ENCODE measurements at places on chromosomes 7 and 10.

- DNase-seq, result no peak
Measured at GRCh38 chr7:1484569-1484968, 19.6 kb downstream of the INTS1 start.

DNA sequence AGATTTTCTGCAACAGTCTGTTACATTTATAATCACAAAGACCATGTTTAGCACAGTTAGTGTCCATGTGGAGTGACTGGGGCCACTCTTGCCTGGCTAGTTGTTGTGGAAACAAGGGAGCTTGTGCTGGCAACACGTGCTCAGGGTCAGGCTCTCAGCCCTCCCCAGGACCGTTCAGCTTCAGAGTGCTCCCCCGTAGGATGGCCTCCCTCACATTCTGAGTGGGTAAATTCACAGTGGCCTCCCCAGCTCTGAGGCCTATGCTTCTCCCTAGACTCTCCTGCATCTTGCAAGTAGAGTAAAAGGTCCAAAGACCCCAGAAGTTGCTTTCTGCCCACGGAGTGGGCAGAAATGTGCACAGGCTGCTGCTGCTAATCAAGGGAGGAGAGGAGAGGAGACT is 122.3 kb downstream of the ADCY1 start:
- no peak for DNase-seq

GRCh38 chr10:78310481-78311080 is 276.9 kb downstream of the RPS24 start:
- no peak for DNase-seq

GRCh38 chr10:51815723-51816122 is 116.3 kb upstream of the CSTF2T start:
- DNase-seq, result no peak

GRCh38 chr7:42426163-42426562 is 189.2 kb upstream of the GLI3 start:
- DNase-seq, result no peak

DNA sequence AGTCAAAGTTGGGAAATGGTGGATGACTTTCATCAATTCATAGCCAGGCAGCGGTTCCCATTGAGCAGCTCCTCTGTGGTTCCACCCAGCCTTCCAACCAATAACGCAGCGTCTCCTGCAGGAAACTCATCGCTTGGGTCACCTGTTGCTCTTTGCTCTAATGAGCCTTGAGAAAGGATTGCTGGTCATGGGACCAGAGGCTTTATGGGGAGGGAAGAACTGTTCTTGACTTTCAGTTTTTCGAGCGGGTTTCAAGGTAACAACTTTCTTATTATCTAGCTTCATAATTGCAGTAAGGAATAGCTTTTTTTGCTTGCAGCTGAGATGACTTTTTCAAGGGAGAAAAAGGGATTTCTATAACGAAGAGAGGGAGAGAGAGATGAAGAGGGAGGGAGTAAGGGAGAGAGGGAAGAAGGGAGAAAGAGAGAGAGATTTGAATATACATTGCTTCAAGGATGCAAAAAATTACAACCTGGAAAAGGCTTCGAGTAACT is 405 bp upstream of the ENTPD1 start:
- no peak for DNase-seq

DNA sequence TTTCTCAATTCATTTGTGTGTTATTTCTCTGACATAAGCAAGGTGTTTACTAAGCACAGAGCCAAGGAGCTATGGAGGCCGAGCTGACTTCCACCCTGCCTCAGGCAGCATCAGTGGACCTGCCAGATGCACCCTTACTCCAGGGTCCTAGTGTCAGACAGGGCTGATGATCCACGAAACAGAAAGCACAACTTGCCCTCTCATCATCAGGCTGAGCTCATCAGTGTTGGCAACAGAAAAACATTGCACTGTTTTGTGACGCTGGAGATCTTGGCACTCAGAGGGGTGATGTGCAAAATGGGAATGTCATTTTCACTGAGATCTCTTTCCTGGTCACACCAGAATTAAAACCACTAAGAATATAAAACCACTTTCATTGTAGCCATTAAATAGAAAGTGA is 201.8 kb downstream of the GLI3 start:
- no peak for DNase-seq

DNA sequence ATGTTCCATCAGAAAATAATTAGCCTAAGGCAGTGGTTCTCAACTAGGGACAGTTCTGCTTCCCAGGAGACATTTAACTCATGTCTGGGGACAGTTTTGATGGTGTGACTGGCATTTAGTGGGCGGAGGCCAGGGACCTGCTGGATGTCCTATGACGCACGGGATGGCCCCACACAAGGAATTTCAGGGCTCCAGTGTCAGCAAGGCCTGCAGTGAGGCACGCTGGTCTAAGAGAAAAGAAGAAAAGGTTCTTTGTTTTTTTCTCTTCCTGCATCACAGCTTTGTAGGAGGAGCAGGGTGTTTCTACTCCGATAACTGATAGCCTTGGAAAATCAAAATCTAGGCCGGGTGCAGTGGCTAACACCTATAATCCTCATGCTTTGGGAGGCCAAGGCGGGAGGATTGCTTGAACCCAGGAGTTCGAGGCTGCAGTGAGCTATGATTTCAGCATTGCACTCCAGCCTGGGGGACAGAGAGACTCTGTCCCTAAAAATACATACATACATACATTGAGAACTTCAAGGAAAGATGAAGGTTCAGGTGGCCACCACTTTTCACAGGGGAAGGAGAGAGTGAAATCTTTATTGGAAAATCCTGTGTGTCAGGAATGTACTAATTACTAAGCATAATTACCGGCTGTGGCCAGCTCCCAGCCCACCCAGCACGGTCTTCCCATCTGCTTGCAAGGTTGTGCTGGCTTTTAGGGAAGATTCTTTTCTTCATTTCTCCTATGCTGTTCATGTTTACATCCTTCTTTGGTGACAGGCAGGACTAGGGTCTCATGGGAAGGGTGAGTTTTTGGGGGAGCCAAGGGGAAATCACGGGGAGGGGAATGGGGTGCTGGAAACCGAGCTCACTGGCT is 150.4 kb downstream of the ACTR3B start:
- DNase-seq, result no peak

DNA sequence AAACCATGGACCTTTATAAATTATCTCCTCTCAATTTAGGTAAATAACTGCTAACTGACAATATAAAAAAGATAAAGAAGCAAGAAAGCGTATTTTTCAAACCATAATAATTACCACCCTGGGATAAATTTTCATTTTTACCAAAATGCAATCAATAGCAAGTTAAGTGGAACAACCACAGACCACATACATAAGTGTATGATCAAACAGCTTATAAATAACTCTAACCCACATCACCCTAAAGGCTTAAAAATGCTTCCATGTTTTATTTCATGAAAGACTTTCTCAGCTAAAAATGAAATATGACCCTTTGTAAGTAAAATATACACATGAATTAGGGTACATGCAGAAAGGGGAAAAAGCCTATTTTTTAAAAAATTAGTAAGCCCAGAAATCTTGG is 156.5 kb downstream of the SGMS1 start:
- no peak for DNase-seq

- DNase-seq, result no peak
Measured at GRCh38 chr10:93993782-93994437, at the start of gene PLCE1. TSS of gene PLCE1 (plus strand) at chr10:93993931. CDS start at chr10:94031047, 37,116 bp downstream.

DNA sequence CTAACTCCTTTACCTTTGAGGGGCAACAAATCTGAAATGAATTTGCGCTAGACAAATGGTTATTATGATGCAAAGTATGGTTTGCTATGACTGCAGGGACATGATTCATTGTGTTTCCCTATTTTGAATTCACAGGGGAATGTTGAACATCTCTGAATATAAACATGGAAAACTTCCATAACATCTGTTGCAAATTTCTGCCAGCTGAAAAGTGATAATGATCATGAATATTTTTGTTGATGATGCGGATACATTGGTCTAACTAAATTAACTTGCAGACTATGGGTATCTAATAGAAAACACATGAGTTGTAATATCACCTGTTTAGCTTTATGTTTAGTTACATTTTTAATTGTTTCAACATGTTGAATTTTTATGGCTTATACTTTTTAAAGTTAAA is 1325.5 kb downstream of the REEP3 start:
- DNase-seq, result no peak

GRCh38 chr7:22319424-22320403 is 37.2 kb downstream of the RAPGEF5 start:
- DNase-seq, result no peak

DNA sequence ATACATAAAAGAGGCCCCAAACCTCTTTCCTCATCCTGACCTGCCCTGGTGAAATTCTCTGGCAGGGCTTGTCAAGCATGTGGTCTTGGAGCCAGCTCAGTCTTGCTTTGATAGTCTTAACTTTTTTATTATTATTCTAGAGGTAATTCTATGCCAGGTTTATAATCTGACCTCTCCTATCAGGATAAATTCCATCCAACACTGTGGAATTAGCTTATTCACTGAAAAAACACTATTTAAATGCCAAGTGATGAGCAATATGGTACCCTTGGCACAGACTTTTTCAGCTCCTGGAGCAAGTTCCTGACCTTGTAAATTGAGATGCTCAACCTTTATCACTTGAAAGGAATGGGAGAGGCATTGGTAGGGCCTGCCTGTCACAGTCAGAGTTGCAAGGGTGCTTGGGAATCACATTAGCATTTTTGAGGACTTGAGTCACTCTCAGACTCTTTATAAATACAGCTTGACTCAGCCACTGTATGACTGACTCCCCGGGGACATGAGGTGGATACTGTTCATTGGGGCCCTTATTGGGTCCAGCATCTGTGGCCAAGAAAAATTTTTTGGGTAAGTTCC is at the start of gene CPA4:
Gene CPA4 (plus strand): TSS at position 480 of the 576 bp plus-strand sequence. CDS start 20 bp downstream, at position 500.
- no peak for DNase-seq

GRCh38 chr7:40808378-40808942 is 673.7 kb downstream of the SUGCT start:
- no peak for DNase-seq

- no peak for DNase-seq
Measured at GRCh38 chr10:79241990-79242619, 105.2 kb upstream of the PPIF start.

GRCh38 chr7:152710153-152710442 is 34.2 kb upstream of the XRCC2 start:
- DNase-seq, result no peak

GRCh38 chr7:112449353-112449752 is 907 bp upstream of the IFRD1 start:
- peak; percentile 40 for DNase-seq

- no peak for DNase-seq
Measured at GRCh38 chr7:65509368-65510186, 135.9 kb downstream of the ZNF92 start.

- no peak for DNase-seq
Measured at GRCh38 chr7:47191876-47192291, 390.0 kb downstream of the TNS3 start.

GRCh38 chr7:27910326-27910725 is 170.4 kb downstream of the TAX1BP1 start:
- no peak for DNase-seq

- no peak for DNase-seq
Measured at GRCh38 chr10:43806831-43807640, 158.4 kb upstream of the ZNF32 start.

DNA sequence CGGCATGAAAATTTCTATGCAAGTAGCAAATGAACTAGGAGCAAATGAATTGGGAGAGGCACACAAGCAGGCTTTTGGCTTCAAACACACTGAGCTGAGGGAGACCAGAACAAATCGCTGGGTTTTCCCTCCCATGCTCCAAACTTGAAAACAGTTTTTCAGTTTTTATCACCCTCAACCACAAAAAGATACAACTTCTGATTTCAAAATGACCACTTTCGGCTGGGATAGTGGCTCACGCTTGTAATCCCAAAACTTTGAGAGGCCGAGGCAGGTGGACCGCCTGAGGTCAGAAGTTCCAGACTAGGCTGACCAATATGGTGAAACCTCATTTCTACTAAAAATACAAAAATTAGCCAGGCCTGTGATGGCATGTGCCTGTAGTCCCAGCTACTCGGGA is 9.0 kb upstream of the CHUK start:
- DNase-seq, result no peak

- DNase-seq, result no peak
Measured at GRCh38 chr7:110831419-110831818, 259.5 kb upstream of the LRRN3 start.

GRCh38 chr10:48983648-48984351 is 44.2 kb upstream of the LRRC18 start:
- no peak for DNase-seq

GRCh38 chr10:90592638-90593302 is 265.1 kb downstream of the HTR7 start:
- DNase-seq, result no peak

DNA sequence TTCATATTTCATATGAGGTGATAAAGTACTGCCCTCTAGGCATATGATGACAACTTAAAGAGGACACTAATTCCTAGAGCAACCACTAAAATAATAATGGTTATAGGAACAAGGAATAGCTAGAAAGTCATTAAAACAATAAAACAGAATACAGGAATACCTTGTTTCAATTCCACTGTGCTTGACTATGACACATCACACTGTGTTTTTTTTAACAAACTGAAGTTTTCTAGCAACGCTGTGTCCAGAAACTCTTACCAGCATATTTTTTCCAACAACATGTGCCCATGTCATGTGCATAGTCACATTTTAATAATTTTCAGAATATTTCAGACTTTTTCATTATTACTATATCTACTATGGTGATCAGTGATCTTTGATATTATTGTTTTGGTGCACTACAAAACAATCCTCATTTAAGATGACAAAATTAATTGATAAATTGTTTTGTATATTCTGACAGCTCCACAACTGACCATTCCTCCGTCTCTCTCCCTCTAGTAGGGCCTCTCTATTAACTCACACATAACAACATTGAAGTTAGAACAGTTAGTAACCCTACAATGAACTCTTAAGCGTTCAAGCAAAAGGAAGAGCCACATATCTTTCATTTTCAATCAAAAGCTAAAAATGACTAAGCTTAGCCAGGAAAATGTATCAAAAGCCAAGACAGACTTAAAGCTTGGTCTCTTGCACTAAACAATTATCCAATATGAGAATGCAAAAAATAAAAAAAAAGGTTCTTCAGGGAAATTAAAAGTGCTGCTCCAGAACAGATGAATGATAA is 85.8 kb downstream of the SNX13 start:
- no peak for DNase-seq

DNA sequence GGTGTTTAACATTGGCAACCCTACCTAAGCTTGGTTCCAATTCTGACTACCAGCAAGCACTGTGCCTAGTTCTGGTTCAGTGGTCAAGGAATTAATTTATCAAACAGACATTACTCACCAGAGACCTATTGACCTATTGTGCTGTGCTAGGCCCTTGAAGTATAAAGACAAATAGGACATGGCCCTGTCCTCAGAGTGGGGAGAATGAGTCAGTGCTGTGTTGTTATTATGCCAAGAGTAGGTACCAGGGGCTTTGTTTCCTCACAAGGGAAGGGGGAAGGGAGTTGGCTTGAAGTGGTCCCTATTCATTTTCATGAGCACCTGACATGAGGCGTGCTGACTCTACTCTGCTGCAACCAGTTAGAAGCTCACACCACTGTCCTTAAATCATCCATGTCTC is 62.6 kb upstream of the PLPP4 start:
- no peak for DNase-seq

- DNase-seq, result no peak
Measured at GRCh38 chr7:127535546-127536393, 49.6 kb downstream of the GCC1 start.

DNA sequence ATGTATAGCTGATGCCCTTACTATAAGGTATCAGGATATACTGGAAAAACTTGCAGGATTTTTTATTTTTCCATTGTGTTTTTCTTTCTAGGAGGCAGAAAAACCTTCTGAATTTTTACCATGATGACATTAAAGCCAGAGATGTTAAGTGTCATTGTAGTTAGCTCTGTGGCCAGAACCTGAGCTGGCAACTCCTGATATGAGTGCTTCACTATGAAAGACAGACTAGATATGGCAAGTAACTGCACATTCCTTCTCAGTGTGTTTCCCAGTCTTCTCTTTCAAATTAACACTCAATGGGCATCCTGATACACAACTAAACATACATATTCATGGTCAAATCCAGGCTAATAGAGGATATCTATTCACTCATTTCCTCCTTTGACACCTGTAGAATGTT is 166.2 kb downstream of the CTTNBP2 start:
- DNase-seq, result no peak

Data from activated CD8-positive, alpha-beta memory T cell treated with anti-CD3 and anti-CD28 coated beads for 4 hours (primary cell).